DND-41 (cell line): ENCODE measurements at places on chromosomes 12 and 14.

DNA sequence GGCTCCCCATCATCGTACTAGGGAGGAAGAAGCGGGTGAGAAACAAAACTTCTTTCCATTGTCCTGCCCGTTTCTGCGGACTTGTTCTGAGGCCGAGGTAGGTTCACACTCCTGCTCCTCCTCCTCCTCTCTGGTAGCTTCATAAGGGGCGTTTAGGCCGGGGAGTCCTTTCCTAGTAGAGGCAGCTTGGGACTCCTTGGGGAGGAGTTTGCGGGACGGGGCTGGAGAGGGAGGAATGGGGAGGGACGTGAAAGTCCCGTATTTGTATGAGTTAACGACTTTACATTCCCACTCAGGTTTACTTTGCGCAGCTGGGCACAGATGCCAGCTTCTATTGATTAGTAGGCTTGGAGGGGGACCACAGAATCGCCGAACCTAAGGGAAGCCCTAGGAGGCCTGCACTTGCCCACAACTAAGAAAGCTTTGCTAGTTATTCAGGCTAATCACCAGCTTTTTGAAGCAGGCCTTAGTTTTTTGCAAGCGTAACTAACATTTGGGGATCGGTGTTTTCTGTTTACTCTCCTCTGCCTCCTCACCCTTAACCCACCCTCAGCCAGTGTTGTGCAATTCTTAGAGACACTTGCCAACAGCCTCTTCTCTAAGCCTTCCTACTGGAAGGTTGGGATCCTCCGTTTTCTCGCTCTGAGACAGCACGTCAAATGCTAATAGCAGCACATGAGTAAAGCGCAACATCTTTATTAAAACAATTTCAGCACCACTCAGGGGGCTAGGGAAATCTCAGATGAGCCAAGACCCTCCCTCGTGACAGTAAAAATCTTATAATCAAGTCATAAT is 499 bp downstream of the RNASE4 start:
- no peak for DNase-seq

DNA sequence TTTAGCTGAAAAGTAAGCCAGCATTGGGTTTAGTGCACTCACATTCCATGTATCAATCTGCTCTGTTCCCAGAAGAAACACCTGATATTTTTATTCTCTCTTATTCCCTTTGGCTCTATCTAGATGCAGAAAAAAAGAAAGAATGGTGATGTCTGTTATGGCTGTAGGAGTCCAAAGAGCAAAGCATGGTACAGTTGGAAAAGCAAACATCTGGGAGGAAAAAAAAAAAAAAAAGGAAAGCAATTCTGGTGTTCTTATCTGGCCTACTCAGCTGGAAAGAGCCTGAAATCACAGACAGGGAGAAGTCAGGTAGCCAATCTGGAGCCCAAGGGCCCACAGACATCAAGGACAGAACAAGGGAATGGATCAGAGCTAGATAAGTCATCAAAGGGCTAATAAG is 293.9 kb downstream of the DUSP6 start:
- DNase-seq, result no peak

- DNase-seq, result no peak
These were observed 54.3 kb upstream of the FRMD6 start for GRCh38 chr14:51597261-51598001.

GRCh38 chr12:106131676-106132075 is 7.1 kb downstream of the NUAK1 start:
- DNase-seq, result no peak

DNA sequence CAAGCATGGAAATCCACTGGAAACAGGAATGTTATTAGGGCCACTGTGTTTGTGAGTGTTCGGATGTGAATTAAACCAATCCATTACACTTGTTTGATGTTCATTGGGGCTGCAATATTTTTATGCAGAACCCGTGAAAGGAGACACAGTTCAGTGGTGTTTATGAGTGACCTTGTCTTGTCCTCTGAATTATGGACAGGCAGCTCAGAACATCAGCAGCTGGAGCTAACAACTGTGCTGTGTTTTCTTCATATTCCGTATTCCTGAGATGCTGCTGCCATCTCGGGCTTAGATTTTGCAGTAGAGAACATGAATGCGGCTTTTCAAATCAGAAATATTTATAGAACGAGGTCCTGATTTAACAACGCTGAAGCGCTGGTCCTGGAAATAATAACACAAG is 20.3 kb upstream of the CACNA1C start:
- DNase-seq, result no peak

DNA sequence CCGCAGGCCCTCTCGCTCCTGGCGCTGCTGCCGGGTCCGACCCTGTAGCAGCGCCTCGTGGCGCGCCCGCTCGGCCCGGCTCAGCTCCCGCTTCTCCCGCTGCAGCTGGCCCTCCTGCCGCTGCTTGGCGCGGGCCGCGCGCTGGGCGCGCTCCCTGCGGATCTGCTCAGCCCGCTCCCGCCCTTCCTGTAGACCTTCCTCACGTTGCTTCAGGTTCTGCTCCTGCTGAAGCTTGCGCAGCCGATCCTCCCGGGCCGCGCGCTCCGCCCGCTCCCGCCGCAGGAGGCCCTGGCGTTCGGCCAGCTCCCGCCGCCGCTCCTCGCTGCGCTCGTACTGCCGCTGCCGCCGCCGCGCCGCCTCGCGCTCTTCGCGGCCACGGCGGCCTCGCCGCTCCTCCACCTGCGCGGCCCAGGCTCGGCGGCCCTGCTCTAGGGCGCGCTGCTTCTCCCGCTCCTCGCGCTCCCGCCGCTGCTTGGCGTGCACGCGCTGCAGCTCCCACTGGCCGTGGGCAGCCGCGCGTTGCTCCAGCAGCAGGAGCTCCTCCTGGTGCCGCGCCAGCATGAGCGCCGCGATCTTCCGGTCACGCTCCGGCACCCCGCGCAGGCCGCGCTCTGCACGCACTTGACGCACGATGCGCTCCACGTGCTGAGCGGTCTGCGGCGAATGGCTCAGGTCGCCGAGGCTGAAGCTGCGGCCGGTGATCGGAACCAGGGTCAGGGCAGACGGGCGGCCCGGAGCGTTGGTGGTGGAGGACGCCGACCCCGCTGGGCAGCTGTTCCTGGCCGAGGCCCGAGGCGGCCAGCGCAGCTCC is 2.4 kb downstream of the CCDC177 start:
- DNase-seq, result no peak

DNA sequence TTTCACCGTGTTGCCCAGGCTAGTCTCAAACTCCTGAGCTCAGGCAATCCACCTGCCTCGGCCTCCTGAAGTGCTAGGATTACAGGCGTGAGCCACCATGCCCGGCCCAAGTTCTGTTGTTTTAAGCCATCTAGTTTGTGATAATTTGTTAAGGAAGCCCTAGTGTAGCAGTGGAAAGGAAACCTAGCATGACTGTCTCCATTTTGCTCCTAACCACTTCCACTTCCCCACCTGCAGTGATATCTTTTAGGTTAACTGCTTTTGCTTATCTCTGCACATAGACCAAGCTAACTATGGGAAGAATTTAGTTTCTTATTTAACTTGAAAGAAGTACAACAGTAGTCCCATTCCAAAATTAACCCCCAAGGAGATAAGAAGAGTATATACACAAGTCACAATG is 109.5 kb upstream of the NAP1L1 start:
- DNase-seq, result no peak

- DNase-seq, result no peak
These were observed 14.2 kb upstream of the SLC24A4 start for GRCh38 chr14:92308716-92309115.

DNA sequence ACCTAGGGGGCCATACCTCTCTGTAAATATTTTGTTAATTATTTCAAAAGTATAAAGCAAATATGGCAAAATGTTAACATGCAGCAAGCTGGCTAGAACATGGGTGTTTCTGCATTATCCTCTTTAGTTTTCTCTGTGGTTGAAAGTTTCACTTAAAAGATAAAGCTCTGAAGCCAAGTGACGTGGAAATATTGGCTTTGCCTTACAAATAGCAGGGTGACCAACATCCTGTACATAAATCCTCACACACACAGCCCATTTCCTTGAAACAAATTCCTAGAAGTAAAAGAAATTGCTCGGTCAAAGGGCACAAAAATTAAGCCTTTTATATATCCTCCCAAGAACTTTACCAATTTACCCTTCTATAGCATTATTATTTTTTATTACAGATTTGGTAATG is 10.6 kb upstream of the VWF start:
- DNase-seq, result no peak
